ENCODE measurements at places on chromosomes 2 and 18.

GRCh38 chr18:46293742-46294181 lies 189.6 kb downstream of the HAUS1 start:
- no peak for DNase-seq

GRCh38 chr2:18380321-18380720 lies 180.1 kb downstream of the RDH14 start:
- no peak for DNase-seq

DNA sequence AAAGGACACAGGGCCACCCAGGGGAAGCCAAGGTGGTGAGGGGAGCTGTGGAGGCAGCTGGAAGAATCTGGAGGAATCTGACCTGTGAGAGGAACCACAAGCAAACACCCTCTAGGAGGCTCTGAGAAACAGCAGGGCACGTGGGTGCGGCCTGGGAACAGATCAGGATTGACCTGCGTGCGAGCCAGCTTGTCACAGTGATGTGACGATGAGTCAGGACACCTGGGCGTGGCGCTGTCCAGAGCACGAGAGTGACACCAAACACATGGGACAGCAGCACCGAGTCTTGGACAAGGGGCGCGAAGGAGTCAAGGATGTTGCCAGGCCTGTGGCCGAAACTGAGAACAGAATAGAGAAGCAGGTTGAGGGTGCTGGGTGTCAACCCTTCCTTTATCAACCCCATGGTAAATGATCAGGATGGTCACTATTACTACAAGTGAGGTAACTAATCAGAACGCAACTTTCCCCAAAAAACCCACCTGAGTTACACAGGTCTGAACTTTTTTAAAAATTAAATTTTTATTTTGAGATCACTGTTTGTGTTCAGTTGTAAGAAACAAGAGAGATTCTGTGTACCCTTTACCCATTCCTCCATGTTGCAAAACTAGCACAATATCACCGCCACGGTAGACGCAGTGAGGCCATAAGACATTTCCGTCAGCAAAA lies 637 bp upstream of the SFT2D3 start:
- DNase-seq = no peak

GRCh38 chr18:7848054-7848412 lies 280.9 kb downstream of the PTPRM start:
- no peak for DNase-seq

- no peak for DNase-seq
These were observed 217.3 kb upstream of the HS6ST1 start for GRCh38 chr2:128535953-128536352.

DNA sequence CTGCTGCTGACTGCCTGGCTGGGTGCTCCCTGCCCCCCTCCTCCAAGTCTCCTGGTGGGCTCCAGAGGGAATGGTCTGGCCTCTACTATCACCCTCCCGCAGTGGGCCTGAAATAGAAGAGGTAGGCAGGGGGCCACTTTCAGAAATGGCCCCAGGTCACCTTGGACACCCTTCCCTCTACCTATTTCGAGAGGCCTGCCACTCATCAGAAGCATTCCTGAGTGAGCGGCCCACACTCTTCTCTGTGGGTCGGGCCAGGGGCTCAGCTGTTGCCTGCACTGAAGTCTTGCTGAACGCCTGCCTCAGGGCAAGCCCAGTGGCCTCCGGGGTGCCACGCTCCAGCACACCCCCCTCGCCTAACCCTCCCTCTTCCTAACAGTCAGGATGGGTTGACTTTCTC lies 124.9 kb downstream of the TNS1 start:
- DNase-seq = no peak

GRCh38 chr2:41941831-41942230 lies 106.0 kb upstream of the PKDCC start:
- no peak for DNase-seq

DNA sequence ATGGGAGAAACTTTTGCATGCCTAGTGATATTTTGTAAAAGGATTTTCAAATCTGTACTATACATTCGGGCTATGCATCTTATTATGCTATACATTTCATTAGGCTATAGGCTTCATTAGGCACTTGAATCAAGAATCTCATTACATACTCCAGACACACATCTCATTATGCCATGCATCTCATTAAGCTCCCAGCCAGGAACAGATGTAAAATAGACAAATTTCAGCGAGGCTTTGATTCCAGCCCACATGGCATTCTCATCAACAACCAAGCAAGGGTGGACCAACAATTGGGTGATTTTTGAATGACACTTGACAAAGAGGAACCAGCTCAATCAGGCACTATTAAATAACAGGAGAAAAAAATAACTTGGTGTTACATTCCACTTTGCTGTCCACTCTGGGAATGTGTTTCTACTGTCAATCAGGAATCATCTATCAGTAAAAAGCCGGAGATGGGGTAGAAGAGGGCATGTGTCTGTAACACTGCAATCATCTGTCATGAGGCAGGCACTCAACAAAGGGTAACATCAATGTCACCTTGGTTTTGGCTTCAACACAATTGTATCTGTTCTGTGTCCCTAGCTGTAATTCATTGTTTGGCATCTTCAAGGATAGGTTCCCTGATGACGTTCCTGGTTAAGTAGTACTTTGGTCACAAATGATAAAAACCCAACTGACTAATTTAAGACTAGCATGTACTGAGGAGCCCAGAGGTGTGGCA lies 498.6 kb downstream of the EPHA4 start:
- DNase-seq = no peak

DNA sequence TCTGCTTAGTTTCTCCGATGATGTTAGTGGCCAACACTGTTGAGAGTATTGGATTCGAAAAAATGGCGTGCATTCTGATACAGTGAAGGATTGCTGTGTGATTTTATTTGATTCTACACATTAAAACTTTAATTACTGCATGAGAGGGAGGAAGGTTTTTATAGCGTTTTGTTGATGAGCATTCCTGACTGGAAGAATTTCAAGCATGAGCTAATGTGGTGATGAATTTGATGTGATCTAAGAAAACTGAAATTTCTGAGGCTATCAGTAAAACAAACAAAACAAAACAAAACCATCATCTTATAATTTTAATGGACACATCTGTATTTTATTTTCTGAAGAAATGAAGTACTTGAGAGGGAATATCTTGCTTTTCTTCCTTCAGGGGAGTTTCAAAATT lies 59.6 kb downstream of the ITGB6 start:
- DNase-seq = no peak

- DNase-seq = no peak
These were observed 488.3 kb upstream of the MAP2 start for GRCh38 chr2:208935531-208935930.

DNA sequence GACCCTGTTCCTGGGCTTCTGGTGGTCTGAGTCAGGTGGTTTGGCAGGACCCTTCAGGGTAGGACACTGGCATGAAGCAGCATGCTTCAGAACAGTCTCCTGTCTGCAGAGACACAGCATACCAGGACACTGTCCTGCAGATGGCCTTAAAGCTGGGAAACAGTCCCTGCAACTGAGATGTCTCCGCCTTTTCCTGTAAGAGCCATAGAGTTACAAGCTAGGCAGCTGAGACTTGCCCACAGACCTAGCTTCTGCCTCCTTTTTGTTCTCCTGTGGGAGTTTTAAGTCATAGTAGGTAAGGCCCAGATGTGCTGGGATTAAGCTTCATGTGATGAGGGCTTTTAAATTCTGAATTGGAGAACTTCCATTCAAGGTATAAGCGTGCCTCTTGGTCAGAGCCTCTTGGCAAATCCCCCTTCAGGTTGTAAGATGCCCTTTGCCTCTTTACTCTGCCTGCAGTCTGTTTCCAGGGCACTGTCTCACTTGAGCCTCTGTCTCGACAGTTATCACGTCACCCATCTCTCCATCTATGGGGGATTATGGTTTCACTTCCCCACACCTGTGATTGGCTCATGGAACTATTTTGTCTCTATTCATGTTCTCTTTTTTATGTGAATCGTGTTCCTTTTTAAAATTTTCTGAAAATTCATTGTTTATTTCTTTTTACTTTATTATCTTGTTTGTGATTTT lies 51.8 kb downstream of the COA5 start:
- no peak for DNase-seq
